ENCODE measurements at places on chromosomes 6 and 20. TPM values are rescaled to one million over a fixed set of nuclear protein-coding genes. Genes with fewer than 3 reads are reported as not detected.

The MYB gene
- 47.0 TPM for total RNA-seq

The HCRTR2 gene
- total RNA-seq = not detected

The EEF1A2 gene
- total RNA-seq = not detected

The TNF gene
- 58.8 TPM for total RNA-seq

The SLC22A16 gene
- total RNA-seq = not detected

The LST1 gene
- 109 TPM for total RNA-seq

The TENT5A gene
- total RNA-seq = 3.7 TPM

DNA sequence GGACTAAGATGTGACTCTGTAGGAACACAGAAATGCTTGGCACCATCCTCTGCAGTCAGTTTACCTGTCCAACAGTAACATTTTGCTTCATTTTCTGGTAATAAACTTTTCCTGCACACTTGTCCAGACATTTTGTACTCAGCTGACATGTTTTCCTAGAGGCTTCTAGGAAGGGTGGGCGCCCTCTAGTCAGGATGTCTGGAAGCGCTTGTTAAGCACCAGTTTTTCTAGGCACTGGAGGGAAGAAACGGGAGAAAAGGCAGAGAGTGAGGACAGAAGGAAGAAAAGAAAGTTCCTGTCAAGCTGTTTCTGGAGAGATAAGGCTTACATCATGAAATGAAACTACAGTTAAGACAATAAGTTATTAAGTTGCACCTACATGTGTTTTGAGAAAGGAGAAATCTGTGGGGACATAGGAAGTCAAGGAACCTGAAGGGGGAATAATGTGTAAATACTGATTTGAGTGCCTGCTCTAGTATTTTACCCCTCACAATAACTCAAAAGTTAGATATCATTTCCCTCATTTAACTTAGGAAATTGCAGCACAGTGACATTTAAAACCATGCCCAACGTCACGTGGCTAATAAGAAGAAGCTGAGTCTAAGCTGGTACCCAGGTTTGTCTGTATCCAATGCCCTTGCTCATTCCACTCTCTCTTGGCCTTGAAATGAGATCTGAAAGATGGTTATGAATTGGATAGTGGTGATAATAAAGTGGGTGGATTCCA lies 42.7 kb upstream of the TNFRSF21 start:
- DNase-seq = no peak

GRCh38 chr20:36917943-36918342 lies 33.6 kb downstream of the SAMHD1 start:
- DNase-seq = no peak

GRCh38 chr6:4336084-4336483 lies 200.7 kb upstream of the ECI2 start:
- DNase-seq = no peak

- no peak for DNase-seq
These were observed 82.3 kb downstream of the PTPN1 start for GRCh38 chr20:50592282-50593004.

- DNase-seq = no peak
These were observed 53.1 kb downstream of the SCAF8 start for GRCh38 chr6:154786144-154786868.

- DNase-seq = no peak
These were observed 141.3 kb downstream of the PREX1 start for GRCh38 chr20:48686238-48687116.

DNA sequence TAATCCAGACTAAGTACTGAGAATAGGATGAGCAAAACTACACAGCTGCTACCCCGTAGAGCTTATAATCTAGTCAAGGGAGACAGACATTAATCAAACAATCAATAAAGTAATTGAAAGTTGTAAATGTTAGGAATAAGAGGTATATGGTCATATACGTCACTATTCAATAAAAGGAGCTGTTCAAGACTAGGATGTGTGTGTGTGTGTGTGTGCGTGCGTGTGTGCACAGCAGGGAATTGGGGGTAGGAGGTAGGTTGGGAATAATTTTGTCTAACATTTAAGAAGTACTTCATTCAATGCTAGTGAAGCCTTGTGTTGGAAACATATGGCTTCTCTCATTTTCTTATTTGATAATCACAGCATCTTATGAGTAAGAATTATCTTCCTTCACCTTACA lies 41.8 kb downstream of the SESN1 start:
- no peak for DNase-seq

GRCh38 chr6:122365775-122366403 lies 33.6 kb upstream of the HSF2 start:
- no peak for DNase-seq

GRCh38 chr6:86477500-86478148 lies 459.7 kb upstream of the HTR1E start:
- no peak for DNase-seq

- DNase-seq = no peak
These were observed 53.8 kb downstream of the DCBLD1 start for GRCh38 chr6:117536317-117536716.

DNA sequence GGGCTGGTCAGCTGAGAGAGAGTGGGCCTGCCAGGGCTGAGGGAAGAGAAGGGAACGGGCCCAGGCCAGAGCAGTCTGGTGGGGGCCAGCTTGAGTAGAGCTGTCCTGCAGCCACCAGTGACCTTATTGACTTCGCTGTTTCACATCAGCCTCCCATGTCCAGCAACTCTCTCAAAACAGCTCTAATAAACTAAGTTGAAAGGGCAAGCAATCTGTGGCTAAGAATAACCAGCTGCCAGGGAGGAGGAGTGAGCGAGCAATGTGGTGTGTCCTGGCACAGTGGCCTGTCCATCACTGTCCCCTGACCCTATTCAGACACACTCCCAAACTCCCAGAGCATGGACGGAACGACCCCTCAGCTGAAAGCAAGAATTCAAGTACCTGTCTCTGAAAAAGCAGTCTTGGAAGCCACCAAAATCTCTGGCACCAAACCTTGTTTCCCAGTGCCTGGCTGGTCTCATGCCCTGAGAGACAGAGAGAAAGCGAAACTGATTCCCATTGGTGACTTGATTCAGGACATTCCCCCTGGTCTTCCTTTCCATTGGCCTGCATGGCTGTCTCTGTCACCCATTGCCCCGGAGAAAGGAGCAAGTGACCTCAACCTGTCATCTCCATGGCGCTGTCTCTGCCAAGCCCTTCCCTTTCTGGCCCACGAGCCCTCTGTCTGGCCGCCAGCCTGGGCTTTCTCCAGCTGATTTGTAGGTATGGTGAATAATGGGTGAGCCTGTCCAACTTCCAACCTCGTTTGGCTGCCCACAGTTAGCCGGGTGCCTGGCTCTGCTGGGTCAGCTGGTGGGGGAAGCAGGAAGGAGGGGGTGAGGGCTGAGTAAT lies at the start of gene DDO:
Gene DDO, minus strand, starts transcription at position 490 of the 831 bp plus-strand sequence. CDS start 2,113 bp downstream, outside the sequence.
- no peak for DNase-seq

All from activated CD8-positive, alpha-beta memory T cell treated with anti-CD3 and anti-CD28 coated beads, Interleukin-2, amount 10 ng/mL, durations not matched to agents 7 days and 5 days (primary cell).